Activated CD4-positive, alpha-beta T cell treated with anti-CD3 and anti-CD28 coated beads, Interleukin-2, amount 10 ng/mL, durations not matched to agents 7 days and 5 days (primary cell): ENCODE measurements at places on chromosomes 7 and 10. TPM values are rescaled to one million over a fixed set of nuclear protein-coding genes. Genes with fewer than 3 reads are reported as not detected.
A peak's percentile ranks its signal among the peaks of the same experiment; 100 is the strongest.

PON1 gene
- not detected for total RNA-seq

EBF3 gene
- total RNA-seq = not detected

ANKRD1 gene
- not detected for total RNA-seq

GATA3 gene
- 52.0 TPM for total RNA-seq

LDB3 gene
- 0.10 TPM for total RNA-seq

PDE1C gene
- not detected for total RNA-seq

NDUFB2 gene
- total RNA-seq = 201 TPM

GRCh38 chr10:11828682-11829284, 5.6 kb downstream of the PROSER2 start:
- DNase-seq = no peak

DNA sequence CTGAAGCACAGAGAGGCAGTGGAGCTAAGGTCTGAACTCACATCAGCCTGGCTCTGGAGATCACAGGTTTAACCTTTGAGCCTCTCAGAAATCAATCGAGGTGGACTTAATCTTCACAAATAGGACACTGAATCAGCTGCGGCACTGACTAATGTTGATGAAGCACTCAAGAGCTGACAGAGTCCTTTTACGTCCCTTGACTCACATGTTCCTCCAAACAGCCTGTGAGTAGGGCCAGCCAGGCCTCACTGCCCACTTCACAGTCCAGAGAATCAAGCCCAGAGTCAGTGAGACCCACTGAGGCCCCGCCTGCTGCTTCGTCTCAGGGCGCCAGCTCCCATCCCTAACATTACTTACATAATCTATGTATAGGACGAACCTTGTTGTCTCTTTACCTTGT, 63.1 kb downstream of the TNS3 start:
- no peak for DNase-seq

DNA sequence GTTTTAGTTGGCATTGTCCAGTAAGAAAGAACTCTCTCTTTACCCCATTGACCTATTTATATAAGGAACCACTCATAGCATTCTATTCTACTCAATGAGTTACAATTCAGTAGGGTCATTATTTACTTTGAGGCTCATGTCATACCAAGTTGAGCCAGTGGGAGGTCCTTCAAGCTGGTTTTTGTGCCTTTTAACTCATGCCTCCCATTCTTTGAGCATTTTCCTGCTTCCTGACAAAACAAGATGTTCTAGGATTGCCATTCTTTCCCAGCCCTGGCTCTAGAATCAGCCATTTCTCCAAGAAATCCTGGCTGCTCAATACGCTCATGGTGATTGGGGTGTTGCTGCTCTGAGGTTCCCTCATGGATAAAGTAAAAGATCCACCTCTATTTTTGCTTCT, 250.1 kb downstream of the ABCA13 start:
- no peak for DNase-seq

- no peak for DNase-seq
Measured at GRCh38 chr7:91811236-91811635, 69.3 kb downstream of the MTERF1 start.

GRCh38 chr10:73509695-73510094, 13.9 kb upstream of the PPP3CB start:
- peak; percentile 14 for DNase-seq

- DNase-seq = no peak
Measured at GRCh38 chr7:135541029-135541428, 16.7 kb upstream of the NUP205 start.

DNA sequence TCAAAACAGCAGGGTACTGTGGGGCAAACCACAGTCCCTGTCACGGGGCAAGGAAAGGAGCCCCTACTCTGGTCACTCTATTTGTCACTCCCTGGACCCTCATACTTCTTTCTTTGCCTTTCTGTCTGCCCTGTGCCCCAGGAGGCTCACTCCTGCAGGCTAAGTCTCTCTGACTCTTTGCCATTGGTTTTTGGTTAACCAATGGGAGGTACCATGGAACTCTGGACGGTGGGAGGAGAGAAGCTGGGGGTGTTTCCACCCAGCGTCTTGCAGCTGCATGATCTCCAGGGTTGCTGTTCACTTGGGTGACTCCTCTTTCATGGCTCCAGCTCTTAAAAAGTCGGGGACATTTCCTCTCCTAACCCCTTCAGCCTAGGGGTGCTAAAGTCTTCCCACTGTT, 15.4 kb upstream of the EIF5AL1 start:
- DNase-seq = no peak

GRCh38 chr7:50212666-50213621, 91.6 kb upstream of the IKZF1 start:
- DNase-seq = peak; percentile 63

DNA sequence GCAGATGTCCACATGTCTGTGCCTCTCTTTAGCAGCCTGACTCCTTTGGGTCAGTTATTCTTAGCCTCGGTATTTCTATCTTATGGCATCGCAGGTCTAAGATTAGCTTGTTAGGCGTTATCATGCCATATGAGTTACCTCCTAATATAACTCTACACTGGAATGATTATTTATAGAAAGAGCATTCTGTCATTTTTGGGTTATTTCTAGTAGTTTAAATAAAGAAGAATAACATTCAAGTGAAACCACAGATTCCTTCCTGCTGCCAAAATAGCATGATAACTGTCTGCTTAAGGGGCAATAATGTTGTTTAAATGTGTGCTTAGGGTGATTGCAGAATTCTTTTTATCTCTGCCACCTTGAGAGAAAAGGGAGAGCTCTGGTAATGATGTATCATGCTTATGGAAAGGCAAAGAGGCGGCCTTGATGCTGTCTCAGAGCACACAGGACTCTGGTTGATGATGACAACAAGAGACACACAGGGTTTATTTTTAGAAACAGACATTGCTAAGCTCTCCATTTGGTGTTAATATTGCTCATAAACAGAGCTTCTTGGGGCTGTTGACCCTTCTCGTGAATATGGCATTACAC, 10.4 kb downstream of the HDAC9 start:
- DNase-seq = no peak

DNA sequence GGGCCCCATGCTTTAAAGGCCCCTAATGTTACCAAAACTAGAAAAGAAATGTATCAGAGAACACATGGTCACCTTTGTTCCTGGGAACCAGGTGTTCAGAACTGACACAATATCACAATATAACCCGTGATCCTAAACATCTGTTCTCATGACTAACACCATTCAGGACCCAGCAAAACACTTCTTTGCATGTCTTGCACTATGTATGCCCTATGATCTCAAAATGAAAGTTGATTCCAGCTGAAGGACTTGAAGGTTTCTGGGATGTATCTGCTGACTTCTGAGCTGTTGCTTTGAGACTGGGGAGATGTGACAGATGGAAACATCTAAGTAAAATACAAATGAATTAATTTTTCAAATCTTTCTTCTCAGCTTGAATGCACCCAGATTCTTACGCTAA, 37.5 kb upstream of the PIK3CG start:
- DNase-seq = no peak

DNA sequence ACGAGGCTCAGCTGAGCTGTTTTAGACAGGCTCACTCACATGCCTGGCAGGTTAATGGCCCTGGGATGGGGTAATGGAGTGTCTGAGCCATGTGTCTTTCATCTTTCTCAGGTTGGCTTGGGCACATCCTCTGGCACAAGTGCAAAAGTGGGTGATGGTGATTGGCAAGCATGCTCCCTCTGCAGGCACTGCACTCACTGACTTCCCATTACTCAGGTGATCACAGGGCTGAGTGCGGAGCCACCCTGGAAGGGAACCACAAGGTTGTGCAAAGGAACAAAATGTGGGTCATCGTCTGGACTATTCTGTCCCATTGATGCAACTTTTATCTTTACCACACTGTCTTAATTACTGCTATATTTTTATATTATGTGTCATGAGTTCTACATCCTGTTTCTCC, 244.1 kb upstream of the AKR1E2 start:
- no peak for DNase-seq

DNA sequence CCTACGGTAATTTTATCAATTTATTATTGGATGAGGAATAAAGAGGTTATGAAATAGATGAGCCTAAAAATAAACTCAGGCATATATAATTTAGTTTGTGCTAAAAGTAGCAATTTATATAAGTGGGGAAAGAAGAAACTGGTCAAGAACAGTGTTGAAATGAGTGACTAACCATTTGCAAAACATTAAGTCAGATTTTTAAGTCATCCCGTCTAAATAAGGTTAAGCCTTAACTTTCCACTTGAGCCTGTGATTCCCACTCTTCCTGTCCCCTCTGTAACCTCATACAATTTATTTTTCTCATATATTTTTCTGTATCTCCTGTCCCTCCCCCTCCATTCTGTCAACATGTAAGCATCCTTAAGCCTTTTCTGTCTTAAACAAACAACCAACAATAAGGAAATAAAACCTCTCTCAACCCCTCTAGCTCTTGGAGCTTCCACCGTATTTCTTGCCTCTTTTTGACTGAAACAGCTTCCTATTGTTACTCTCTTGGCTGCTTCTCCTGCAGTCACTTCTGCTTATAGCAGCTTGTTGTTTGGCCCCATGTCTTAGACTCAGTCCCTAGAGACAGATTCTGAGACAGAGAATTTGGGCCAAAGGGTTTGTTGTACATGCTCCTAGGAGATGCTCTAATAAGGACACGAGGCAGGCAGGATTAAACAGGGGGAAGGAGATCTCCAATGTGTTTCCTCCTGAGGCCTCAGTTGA, 109.7 kb downstream of the GNAI1 start:
- no peak for DNase-seq

DNA sequence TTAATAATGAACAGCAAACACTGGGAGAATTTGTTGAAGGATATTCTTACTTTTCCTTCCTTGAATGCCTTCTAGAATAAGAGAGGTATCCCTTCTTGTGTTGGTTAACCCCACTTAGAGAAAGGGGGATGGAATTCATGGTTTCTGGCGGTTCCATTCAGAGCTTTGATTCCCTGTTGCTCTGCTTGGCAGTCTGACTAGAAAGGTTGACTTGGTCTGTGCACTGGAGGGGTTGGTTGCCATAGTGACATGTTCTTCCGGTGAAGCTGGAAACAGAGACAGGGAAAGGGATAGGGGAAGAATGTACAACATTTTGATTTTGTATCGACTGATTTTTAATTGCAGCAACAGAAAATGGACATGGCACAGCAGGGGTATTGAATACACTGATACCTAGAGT, 2.5 kb downstream of the TMEM178B start:
- DNase-seq = no peak
